ENCODE measurements at places on chromosomes 16 and 17. TPM values are rescaled to one million over a fixed set of nuclear protein-coding genes. Genes with fewer than 3 reads are reported as not detected.

KRT9 gene
- not detected for total RNA-seq

SLC9A5 gene
- 1.7 TPM for total RNA-seq

ADAD2 gene
- total RNA-seq: not detected

SDR42E2 gene
- not detected for total RNA-seq

TK2 gene
- total RNA-seq: 18.7 TPM

RMI2 gene
- 31.2 TPM for total RNA-seq

SOX9 gene
- 8.9 TPM for total RNA-seq

ARHGAP27 gene
- total RNA-seq: 11.3 TPM

ASPA gene
- not detected for total RNA-seq

MT1F gene
- total RNA-seq: 20.1 TPM

CCDC200 gene
- total RNA-seq: not detected

TAT gene
- total RNA-seq: 0.03 TPM

TMEM235 gene
- not detected for total RNA-seq

GP1BA gene
- total RNA-seq: not detected

BIRC5 gene
- total RNA-seq: 103 TPM

KRT31 gene
- total RNA-seq: not detected

NRN1L gene
- total RNA-seq: 0.19 TPM

SLC5A11 gene
- 0.40 TPM for total RNA-seq

ASPHD1 gene
- 22.7 TPM for total RNA-seq

TMEM92 gene
- total RNA-seq: 14.6 TPM

TBC1D3E gene
- not detected for total RNA-seq

TEKT3 gene
- 0.10 TPM for total RNA-seq

USH1G gene
- 0.11 TPM for total RNA-seq

C16orf92 gene
- total RNA-seq: not detected

OTOA gene
- 0.06 TPM for total RNA-seq

CCL23 gene
- total RNA-seq: not detected

GAS2L2 gene
- 0.08 TPM for total RNA-seq

KRTAP2-2 gene
- not detected for total RNA-seq

COPZ2 gene
- total RNA-seq: 17.8 TPM

CCT6B gene
- 2.0 TPM for total RNA-seq

TNFRSF17 gene
- total RNA-seq: not detected

SHISA6 gene
- not detected for total RNA-seq

OR1A1 gene
- not detected for total RNA-seq

RTN4RL1 gene
- total RNA-seq: 19.9 TPM

FAAP100 gene
- 24.4 TPM for total RNA-seq

SLC46A1 gene
- total RNA-seq: 15.0 TPM

G6PC1 gene
- not detected for total RNA-seq

SEPTIN12 gene
- total RNA-seq: not detected

DLX4 gene
- 1.9 TPM for total RNA-seq

GOSR1 gene
- total RNA-seq: 36.0 TPM

CRHR1 gene
- total RNA-seq: 0.09 TPM

SLC35G6 gene
- not detected for total RNA-seq

C1QTNF1 gene
- 59.1 TPM for total RNA-seq

NKD1 gene
- total RNA-seq: 0.65 TPM

CPHXL2 gene
- total RNA-seq: not detected

KRTAP2-1 gene
- total RNA-seq: not detected

ABCA10 gene
- total RNA-seq: 0.10 TPM

CTRB1 gene
- total RNA-seq: not detected

TPPP3 gene
- 10.6 TPM for total RNA-seq

KCNH6 gene
- total RNA-seq: not detected
